Stimulated activated CD8-positive, alpha-beta memory T cell treated with anti-CD3 and anti-CD28 coated beads, Interleukin-7, amount 100 ng/mL, for 1 hour (primary cell): ENCODE measurements at places on chromosomes 3 and 15.

- no peak for DNase-seq
These were observed 115.8 kb downstream of the RPLP1 start for GRCh38 chr15:69568173-69569009.

DNA sequence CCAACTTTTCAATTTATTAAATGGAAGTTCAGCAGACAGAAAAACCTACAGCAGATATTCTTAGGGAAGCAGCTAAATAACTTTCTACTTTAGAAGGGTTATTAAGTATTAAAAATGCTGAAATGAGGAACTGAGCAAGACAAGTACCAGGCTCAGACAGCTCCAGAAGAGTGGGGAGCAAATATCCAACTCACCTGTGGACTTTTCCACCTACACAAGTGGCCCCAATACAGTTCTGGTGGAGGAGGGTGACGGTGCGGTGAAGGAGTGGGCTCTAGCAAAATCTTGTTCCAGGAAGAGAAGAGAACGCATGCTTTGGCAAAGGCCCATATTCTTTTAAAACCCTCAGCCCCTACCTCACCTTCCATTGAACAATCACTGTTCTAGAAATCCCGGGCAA is 129.7 kb upstream of the LMOD3 start:
- DNase-seq, result no peak

DNA sequence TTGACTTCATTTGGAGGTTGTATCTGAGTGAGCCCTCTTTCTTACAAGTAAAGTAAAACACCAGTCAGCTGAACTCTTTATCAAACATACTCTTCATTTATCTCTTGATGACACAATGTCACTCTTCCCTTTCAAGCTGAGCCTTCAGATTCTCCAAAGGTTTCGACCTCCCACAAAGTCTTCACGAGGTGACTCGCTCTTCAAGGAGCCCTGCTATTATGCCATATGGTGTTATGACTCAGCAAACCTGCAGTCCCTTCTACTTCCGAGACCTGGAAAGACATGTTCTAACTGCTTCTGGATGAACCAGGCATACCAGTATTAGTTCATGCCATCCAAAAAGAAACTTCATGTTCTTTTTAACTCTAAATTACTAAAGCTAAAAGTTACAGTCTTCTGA is 23.1 kb downstream of the AADAC start:
- DNase-seq, result no peak

DNA sequence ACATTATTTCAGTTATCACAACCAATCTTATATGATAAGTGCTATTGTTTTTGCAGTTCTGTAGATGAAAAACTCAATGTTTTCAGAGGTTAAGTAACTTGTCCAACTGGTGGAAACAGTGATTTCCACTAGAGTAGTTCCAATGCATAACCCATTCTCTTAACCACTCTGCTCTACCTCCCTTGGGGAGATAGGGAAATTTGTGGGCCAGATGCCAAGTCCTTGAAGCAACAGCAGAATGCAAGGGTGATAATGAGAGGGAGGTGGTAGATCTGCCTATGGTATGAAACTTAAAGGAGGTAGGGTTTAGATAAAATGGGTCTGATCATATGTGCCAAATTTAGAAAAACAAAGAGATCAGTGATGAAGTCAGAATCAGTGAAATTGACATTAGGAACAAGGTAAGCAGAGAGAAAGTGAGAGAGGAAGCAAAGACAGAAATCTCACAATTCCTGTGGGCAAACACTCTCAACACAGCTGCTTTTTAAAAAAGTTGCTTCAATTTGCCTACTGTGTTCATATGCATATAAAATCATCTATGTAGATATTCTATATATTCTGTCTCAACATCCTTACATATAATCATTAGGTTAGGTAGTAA is 50.5 kb upstream of the UBP1 start:
- DNase-seq, result no peak

DNA sequence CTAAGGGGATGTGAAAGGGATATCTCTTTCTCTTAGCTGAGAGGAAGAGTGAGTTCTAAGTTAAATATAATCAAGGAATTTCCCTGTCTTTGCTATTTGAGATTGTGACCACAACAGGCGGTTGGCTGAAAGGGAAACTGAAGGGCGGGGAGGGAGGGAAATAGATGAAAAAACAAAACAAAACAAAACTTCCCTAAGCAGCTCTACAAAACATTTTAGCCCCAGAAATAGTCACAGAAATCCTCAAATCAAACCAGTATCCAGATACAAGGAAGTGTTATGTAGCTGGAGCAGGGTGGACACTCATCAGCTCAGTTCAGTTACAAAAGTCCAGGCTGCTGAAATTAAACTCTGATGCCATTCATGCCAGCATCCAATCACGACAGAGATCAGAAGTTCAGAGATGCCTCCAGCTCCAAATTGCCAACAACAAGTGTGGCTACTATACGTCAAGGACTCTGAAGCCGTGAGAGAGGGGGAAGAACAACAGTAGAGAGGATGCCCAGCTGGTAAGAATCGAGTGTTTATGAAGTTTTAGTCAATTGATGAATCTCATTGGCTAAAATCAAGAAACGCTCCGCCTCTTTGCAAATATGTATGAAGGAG is 319 bp upstream of the TP63 start:
- no peak for DNase-seq

DNA sequence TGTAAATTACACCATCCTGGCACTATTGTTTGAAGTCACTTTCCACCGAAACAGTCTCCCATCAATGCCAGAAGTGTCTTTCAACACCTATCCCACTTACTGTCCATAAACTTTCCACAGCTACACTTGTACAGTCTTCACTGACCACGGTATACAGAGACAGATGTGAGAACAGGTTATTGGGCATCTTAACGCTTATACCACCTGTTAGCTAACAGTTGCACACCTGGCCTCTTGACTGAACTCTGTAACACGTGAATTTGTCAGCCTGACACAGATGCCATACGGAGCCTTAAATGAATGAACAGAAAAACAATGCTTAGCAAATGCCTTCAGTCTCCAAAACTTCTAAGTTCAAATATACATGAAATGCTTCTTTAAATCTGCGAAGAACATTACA is 440.5 kb downstream of the SHQ1 start:
- DNase-seq, result no peak

GRCh38 chr15:65021488-65021887 is 8.0 kb downstream of the MTFMT start:
- no peak for DNase-seq

GRCh38 chr3:43364926-43365325 is 78.6 kb downstream of the SNRK start:
- DNase-seq, result no peak

DNA sequence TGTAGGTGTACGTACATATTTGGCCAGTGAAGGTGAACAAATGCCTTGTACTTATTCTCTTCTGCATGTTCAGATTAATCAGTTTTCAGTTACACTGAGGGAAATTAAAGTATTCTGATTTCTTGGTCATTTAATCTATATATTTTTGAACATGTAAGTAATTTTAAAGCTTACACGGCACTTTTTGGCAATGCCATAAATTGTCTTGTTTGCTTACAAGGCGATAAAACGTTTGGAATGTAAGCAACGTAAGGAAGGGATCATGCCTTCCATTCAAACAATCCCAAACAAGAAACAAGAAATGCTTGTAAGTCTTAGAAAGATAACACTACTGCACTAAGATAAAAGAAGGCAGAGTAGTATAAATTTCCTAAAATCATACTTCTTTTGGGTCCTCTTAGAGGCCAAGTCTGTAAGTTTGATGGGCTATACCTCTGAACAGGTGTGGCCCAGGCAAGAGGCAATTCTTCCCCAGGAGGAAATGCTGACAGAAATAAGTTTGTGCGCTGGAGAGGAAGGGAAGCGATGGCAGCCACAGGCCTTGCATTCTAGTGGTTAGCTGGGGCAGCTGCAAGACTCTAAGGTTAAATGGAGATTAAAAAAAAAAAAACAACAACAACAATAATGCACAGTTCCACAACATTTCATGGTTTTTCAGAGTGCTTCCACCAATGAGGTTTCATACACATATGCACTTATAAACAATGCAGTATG is 73.8 kb downstream of the GOLIM4 start:
- no peak for DNase-seq

- DNase-seq, result no peak
These were observed 177.7 kb upstream of the NR2E3 start for GRCh38 chr15:71632576-71633195.

DNA sequence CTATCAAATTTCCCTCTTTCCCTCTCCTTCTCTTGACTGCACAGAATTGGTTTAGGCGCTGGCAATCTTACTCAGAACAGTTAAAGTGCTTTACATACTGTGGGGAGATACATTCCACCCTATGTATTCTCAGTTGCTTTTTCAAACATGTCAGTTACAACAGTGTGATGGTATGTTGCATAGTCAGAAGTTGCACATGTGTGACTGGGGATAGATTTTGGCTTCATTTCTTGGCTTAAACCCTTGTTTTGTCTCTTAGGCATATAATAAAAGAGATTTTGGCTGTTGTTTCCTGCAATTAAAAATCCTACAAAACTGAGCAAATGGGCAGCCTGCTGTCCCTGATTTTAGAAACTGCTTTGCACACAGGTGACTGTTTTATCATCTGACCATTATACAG is 86.7 kb downstream of the PIK3R4 start:
- no peak for DNase-seq

- no peak for DNase-seq
These were observed 100.2 kb upstream of the TLE3 start for GRCh38 chr15:70197945-70198361.

DNA sequence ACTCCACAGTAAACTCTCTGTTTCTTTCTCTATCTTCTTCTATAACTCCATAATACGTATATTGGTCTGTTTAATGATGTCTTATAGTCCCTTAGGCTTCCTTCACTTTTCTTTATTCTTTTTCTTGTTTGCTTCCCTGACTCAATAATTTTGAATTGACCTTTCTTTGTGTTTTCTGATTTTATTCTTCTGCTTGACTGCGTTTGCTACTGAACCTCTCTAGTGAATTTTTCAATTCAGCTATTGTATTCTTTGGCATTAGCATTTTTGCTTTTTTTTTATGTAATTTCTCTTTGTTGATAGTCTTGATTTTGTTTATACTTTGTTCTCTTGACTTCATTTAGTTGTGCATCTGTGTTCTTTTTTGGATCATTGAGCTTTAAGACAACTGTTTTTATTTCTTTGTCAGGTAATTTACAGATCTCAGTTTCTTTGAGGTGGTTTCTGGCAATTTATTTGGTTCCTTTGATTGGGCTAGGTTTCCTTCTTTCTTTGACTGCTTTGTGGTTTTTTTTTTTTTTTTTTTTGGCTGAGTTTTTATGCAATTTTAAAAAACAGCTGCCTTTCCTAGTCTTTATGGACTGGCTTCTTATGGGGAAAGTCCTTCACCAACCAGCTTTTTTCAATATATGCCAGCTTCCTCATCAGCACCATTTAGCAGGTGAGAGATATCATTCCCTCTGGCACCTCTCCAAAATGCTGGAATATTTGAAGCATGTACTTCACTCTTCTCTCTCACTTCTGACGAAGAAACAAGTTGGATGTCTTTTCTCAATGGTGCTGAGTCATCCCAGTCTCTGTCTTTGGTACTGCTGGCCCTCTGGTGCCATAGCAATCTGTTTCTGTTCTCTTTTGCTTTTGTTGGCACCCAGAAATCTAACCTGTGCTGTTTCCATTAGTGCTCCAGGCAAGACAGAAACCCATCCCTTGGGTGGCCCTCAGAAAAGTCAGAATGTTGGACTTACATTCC is 17.6 kb downstream of the RSRC1 start:
- DNase-seq, result no peak

GRCh38 chr15:47862402-47862801 is 145.1 kb downstream of the SEMA6D start:
- no peak for DNase-seq

- DNase-seq, result no peak
These were observed 231.2 kb downstream of the CACNA2D3 start for GRCh38 chr3:54353546-54353945.

DNA sequence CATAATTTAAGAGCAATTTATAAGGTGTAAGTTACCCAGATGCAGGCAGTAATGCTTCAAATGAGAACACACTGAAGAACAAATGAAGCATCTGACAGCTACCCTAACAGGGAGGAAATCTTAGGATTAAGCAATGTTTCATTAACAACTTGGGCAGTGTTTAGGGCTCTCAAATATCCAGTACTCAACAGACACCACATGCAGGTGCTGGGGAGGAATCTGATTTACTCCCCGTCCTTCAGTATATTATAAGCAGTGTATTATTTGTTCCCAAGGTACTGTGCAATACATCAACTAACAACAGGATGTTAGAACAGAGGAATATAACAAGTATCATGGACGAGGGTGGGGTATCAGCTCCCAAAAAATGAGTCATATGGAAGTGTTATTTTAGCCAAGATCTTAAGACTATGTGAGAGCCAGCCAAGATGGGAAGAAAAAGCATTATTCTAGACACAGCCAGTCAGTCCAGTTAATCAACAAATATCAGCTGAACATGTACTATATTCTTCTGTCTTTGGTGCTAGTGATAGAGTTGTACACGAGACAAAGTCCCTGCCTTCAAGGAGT is 20.4 kb downstream of the BTBD1 start:
- no peak for DNase-seq

DNA sequence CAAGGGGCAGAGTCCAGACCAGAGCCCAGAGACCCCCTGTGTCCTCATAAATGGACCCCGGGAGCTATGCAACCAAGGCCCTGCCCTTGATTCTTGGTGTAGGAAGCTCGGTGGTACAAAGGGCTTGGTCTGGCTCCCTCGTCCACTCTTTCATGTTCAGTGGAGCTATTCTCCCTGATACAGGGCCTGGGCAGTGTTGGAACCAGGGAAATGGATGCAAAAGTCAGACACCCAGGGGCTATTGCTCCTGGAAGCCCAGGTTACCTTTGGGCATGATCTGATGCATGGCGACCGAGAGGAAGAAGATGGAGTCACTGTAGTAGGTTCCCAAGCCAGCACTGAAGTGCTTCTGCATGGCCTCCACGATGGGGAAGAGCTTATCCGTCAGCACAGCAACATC is 44.5 kb downstream of the XXYLT1 start:
- DNase-seq, result no peak

DNA sequence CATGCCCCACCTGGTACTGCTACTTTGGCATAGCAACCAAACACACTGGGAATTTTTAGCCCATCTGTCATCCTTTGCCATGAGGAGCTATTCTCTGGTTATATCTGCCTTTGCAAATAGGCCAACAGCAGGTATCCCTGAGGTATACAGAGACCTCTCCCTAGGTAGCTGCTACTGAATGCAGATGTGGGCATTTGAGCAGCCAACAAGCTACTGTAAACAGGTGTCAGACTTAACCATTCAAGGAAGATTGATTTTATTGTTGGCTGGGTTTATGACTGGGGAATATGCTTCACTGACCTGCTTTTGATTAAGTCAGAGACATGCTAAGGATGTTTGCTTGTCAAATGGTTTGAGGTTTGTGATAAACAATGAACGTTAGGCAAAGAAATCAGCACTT is 183.2 kb downstream of the OXSM start:
- no peak for DNase-seq
